Kasumi-1 (cell line): ENCODE measurements at places on chromosomes 16 and 17.
A peak's percentile ranks its signal among the peaks of the same experiment; 100 is the strongest.

GRCh38 chr17:72531729-72532128 lies 410.9 kb downstream of the SOX9 start:
- DNase-seq, result no peak

DNA sequence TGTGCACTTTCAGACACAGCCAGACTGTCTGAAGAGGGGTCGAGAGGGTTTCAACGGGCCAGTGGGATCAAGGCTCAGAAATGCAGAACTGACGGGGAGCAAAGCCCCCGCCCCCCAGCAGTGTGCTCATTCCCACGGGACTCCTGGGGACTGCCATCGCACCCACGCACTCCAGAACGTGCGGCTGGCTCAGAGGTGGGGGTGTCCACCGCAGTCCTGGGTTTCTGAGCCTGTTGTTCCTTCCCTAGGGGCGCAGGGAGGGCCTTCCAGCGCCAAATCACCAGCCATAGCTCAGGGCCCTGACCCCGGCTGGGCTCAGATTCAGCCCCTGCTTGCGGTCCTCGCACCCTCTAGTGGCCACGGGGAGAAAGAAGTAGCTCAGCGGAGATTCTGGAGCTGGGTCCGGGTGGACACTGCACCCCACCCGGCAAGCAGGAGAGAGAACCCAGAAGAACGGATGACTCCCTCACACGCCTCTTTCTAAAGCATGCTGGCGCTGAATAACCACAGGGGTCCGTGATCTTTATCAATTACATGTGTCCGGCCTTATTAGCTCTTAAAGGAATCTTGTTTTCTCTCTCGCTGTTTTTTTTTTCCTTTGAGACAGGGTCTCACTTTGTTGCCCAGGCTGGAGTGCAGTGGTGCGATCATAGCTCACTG lies 45.0 kb upstream of the USP7 start:
- peak; percentile 13 for DNase-seq

DNA sequence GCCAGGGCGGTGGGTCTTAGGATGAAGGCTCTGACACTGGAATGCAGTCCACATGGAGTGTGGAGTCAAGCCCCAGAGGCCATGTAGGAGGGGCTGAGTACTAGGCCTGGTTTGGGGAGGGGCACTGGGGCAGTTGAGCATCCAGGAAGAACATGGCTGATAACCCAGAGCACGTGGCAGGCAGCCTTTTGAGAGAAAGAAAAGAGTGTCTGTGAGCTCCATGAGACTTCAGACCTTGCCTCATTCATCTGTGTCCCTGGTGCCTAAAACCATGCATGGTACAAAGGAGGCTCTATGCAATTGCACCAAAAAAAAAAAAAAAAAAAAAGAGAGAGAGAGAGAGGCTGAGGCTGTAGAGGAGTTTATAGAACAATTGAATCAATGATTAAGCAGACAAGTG lies 14.6 kb downstream of the SLC46A1 start:
- DNase-seq, result no peak

- no peak for DNase-seq
Observed at GRCh38 chr16:53741546-53741945, 37.6 kb downstream of the FTO start.

GRCh38 chr16:54309341-54309740 lies 22.8 kb upstream of the IRX3 start:
- DNase-seq, result peak; percentile 3
